ENCODE measurements at places on chromosomes 7 and 10. TPM values are rescaled to one million over a fixed set of nuclear protein-coding genes. Genes with fewer than 3 reads are reported as not detected.

IQCE gene
- polyA plus RNA-seq: 8.1 TPM

- no peak for DNase-seq
These were observed 154.4 kb downstream of the CCDC7 start for GRCh38 chr10:32600317-32600716.

DNA sequence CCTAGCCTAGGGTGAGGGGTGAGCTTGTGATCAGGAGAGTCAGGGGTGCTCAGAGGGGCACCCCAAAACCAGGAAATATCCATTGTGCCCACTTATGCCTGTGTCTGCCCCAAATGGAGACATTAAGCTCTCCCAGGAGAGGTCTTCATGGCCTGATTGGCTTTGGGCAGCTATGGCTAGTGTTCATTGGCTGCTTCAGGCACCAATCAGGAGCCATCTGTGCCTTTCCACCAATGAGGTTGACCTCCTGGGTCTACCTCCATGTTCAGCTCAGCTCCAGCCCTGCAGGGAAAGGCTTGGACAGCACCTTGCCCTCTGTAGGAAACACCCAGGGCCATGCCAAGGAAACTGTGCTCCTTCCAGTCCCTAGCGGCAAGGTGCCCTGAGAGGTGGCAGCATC, 23.9 kb upstream of the HSPB1 start:
- DNase-seq: no peak

GRCh38 chr10:48199580-48200377, 74.7 kb downstream of the FRMPD2 start:
- DNase-seq: no peak
